ENCODE measurements at places on chromosomes 7 and 10. TPM values are rescaled to one million over a fixed set of nuclear protein-coding genes. Genes with fewer than 3 reads are reported as not detected.

- no peak for DNase-seq
Observed at GRCh38 chr10:7389844-7390243, 21.0 kb downstream of the SFMBT2 start.

The ADRB1 gene
- total RNA-seq, result 0.09 TPM

DNA sequence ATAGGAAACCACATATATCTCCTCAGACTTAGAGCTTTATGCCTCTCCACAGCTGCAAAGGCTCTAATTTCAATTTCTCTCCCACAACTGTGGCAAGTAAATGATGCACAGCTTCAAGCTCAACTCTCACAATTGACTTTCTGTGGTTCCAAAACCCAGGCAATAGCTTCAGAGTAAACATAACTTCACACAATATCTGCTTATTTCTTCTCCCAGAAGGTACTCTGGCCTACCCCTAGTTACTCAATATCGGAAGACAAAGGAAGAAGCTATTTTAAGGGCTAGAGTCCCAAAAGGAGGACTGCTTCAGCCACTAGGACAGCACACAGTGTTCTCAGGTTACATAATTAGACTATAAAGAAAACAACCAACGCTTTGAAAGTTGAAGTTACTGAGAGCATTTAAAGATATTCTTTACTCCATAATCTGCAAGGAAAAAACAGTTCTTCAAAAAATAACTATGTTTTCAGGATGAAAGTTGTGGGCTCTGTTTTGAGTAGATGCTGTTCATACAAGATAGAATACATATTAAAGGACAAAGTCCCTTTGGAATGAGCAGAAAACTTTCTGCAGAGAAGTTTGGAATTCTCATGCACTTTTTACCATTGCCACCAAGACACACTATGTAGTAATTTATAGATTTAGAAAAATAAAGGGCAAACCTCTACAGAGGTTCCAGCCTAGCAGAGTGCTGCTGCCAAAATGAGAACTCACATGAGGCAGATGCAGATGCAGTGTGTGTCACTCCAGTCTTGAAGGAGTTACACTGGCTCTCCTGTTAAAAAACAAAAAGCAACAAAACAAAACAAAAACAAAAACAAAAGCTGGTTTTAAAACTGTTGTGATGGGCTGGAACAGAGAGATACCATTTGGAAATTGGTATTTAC lies 81.8 kb downstream of the NT5C2 start:
- peak; percentile 20 for DNase-seq

The CLEC2L gene
- total RNA-seq, result 0.50 TPM

The SEMA3E gene
- total RNA-seq, result 2.0 TPM

- DNase-seq, result no peak
Observed at GRCh38 chr7:40965774-40966173, 737.1 kb downstream of the INHBA start.

DNA sequence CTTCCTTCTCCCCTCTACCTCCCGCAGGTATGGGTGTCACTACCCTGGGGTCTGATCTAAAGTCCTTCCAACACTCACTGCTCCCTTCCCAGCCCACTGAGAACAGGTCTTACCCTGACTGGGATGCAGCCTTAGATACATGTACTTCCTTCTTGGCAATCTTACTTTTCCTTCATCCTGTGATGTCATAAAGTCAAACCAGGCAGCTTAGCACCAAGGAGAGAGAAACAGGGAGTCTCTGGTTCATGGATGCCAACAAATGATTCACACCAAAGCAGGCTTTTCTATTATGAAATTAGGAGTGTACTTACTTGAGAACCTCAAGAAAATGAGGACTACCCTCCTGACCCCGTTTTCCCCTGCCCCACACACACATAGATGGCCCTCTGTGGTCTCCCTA lies 111.0 kb upstream of the KMT2E start:
- no peak for DNase-seq

The PTPRZ1 gene
- total RNA-seq, result 154 TPM

The CTAGE8 gene
- total RNA-seq, result 1.8 TPM

- DNase-seq, result no peak
Observed at GRCh38 chr10:117197189-117197588, at the start of gene KCNK18. Gene KCNK18 (plus strand): TSS chr10:117197489. CDS start chr10:117197489, 0 bp downstream.

The CRYGN gene
- not detected for total RNA-seq

- DNase-seq, result peak; percentile 61
Observed at GRCh38 chr7:112665709-112666108, 124.5 kb downstream of the TMEM168 start.

The PPIF gene
- total RNA-seq, result 27.8 TPM

GRCh38 chr10:101535949-101536348 lies 52.1 kb downstream of the POLL start:
- no peak for DNase-seq

- DNase-seq, result peak; percentile 80
Observed at GRCh38 chr10:101441541-101442455, 87.8 kb downstream of the BTRC start.

- DNase-seq, result no peak
Observed at GRCh38 chr10:125679436-125679835, 3.5 kb downstream of the TEX36 start.

DNA sequence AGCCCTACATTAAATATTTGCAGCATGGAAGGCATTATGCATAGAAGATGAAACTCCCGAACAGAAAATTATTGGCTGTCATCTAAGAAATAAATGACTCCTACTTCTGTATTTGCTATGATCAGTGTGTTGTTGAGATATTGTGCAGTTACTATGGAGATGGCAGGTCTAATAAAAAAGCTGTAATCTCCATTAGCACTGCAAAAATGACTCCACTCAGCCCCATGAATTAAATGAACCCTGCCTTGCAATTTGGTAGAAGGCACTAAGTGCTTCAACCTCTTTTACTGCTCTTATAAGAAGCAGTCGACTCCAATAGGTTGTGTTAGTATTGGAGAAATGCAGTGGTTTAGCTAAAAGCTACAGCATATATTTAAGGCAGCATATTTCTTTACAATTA lies 290.0 kb upstream of the PHYHIPL start:
- no peak for DNase-seq

GRCh38 chr7:26504411-26505120 lies 212.9 kb downstream of the SNX10 start:
- DNase-seq, result no peak

- no peak for DNase-seq
Observed at GRCh38 chr10:11831520-11831951, 8.4 kb downstream of the PROSER2 start.

The CLEC5A gene
- total RNA-seq, result not detected

DNA sequence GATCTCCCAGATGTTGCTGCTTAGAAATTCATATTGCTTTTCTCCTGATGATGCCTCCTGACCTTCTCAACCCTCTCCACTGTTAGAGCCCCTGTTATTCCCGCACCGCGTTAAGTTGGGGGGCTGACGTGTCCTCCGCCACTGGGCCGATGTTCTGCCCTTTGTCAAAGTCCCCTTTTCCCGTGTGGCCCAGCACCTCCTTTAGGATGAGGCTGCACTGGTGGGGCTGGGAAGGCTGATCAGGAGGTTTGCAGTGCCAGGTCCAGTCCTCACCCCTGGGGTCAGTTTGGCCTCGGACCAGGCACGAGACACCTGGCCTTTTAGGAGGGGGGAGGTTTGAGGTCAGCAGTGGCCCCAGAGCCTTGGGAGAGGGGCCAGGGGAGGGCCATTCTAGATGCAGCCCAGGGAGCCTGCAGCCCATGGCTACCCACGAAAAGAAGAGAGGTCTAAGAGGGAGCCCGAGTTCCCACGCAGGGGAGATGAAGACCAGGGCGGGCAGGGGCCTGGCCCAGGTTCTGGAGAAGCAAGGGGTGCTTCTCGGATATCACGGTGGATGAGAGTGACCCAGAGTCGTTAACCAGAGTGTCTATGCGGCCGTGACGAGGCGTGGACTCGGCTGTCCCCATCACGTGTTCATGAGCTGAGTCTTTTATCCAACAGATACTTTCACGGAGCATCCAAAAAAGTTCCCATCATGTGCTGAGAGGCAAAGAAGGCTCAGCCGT lies 150.4 kb downstream of the DNAJB6 start:
- DNase-seq, result no peak

DNA sequence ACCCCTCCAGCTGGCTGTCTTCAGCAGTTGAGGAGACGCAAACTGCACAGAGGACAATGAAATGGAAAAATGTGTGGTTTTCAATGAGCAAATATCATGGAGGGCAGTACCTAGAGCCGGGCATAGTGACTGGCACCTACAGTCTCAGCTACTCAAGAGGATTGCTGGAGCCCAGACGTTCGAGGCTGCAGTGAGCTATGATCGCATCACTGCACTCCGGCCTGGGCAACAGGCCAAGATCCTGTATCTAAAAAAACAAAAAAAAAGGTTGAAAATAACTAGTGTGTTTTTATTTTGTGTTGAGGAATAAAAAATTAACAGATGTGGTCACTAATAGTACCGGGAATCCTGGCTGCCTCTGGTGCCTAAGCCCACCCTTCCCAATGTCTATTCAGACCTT lies 345.5 kb downstream of the GALNT17 start:
- no peak for DNase-seq

DNA sequence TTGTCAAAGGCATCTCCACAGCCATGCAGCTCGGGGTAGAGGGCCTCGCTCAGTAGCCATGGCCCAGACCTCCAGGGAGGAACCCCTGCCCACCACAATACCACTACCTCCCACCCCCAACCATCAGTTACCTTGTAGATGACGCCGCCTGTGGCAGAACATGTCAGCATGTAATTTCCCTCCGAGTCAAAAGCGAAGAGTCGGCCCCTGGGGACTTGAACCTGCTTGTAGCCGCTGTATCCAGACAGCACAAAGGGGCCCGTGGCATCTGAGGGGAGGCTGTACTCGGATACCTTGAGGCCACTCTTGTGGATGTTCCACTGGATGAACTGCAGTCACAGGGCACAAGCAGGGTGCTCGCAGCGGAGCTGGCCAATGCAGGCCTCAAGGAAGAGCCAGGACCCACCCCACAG lies 16.3 kb upstream of the CYREN start:
- no peak for DNase-seq

The PLAC9 gene
- total RNA-seq, result not detected
